Mesenteric fat pad (tissue), 1 donor: ENCODE measurements at places on chromosomes 16 and 17. TPM values are rescaled to one million over a fixed set of nuclear protein-coding genes. Genes with fewer than 3 reads are reported as not detected.

DNA sequence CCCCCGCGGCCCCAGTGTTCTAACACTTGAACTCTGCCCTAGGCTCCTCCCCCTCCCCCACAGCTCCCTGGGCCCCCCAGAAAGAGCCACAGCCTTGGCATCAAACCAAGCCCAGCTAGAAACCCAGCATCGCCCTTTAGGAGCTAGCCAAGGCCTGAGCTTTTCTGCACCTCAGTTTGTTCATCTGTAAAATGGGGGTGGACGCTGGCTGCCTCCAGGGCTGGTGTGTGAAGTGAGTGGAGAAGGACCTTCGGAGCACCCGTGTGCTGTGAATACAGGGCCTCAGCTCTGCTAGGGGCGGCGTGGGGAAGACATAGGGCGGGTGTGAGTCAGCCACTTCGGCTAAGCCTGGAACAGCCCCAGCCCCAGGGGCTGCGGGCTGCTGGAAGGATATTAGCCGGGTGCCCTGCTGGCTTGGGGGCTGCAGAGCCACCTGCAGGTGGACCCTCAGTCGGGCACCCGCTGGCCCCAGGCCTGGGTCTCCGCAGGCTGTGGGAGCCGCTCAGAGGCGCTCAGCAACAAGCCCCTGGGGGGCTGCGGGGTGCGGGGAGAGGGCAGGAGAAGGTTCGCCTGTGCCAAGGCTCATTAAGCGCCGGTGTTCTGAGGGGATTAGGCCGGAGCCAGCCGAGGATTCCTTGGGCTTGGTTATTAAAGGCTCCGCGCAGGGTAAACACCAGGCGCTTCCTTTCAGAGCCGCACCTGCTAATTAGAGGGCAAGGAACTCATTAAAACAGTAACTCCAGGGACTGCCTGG lies 217.0 kb upstream of the CIBAR2 start:
- DNase-seq = no peak

DNA sequence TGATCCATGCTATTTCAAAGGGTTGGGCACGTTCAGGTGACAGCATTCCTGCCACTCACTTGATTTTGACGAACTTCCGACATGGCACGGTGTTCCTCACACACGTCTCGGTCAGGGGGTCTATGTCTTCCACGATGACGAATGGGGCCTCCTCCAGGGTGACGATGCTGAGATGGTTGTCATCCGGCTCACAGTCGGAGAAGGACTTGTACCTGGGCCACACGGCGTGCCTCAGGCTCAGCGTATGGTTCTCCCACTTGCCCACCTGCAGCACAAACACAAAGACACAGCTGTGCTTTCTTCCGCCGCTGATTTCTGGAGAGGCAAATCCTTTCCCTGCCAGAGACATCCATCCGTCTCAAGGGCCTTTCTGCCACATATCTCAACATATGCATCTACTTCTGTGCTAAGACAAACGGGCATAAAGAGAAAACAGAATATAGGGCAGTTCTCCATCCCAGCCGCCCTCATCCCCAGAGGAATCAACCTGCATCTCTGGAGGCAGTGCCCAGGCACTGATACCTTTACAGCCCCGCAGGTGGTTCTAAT lies 332.5 kb downstream of the GRIN2A start:
- no peak for DNase-seq

- no peak for DNase-seq
Observed at GRCh38 chr17:56934280-56934679, 20.4 kb upstream of the TRIM25 start.

DNA sequence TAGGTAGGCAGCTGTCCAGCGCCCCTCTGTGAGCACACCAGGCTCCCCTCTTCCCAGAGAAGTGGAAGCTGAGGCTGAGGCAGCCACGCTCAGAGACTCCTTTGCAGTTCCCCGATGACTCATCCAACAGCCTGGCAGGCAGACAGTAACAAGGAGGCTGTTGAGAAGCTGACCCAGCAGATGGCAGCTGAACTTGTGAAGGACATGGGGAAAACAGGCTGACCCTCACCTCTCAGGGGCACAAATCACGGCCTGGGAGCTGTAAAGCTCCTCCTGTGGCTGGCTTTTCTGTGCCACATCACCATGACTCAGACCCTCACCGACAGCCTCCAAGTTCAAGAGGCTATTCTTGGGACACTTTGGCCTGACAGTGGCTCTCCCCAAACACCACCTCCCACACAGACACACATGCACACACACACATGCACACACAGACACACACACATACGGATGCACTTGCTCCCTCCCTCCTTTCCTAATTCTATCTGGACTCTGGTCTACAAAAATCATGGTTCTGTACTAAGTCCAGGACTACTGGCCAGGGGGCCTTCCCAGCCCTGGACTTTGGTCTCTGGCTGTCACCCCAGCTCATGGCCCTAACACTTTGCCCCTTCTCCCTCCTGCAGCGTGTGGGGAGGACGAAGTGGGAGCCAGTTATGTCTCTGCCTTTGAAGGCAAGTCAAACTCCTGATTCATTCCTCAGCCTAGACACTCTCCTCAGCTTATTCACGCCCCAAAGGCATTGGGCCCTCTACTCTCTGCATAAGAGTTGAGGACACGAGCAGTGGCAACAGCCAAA lies 23.2 kb downstream of the MAP3K14 start:
- peak; percentile 92 for DNase-seq

GRCh38 chr16:77409311-77409710 lies 25.5 kb downstream of the ADAMTS18 start:
- no peak for DNase-seq

- DNase-seq = no peak
Observed at GRCh38 chr16:64532691-64533090, 589.2 kb downstream of the CDH11 start.

DNA sequence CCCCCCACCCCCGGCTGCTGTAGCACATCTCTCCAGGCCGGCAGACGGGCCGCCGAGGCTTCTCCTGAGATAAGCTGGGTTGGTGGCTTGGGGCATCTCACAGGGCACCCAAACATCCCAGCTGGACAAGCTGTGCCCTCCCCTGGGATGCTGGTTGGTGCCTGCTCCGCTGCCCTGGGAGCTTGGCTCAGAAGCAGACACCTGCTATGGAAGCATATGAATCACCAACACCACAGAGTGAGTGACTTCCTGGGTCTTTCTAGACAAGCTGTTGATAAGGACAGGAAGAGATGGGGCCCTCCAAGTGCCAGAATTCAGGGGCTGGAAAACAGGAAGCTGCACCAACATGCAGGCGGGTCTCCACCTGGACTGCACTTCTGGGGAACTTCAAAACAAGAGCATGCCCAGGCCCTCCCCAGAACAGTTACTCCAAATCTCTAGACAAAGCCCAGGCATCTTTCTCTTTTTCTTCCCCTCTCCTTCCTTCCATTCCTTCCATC lies 13.7 kb downstream of the C16orf95 start:
- DNase-seq = no peak

DNA sequence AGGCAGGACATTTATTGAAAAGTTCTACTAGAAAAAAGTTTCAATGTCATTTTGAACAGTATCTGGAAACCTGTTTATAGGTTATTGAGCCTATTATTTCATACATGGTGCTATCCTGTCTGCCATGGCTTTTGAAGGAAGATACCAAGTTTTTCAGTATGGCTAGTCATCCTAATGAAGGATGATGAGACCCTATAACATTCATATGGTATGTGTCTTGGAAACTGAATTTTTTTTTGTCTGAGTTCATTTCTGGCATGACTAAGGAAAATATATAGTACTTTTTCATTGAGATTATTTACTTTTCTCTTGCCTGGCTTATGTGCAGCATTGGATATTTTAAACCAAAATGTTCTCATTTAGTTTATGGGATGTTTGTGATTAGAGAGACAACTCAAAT lies 30.2 kb downstream of the CLTC start:
- no peak for DNase-seq

DNA sequence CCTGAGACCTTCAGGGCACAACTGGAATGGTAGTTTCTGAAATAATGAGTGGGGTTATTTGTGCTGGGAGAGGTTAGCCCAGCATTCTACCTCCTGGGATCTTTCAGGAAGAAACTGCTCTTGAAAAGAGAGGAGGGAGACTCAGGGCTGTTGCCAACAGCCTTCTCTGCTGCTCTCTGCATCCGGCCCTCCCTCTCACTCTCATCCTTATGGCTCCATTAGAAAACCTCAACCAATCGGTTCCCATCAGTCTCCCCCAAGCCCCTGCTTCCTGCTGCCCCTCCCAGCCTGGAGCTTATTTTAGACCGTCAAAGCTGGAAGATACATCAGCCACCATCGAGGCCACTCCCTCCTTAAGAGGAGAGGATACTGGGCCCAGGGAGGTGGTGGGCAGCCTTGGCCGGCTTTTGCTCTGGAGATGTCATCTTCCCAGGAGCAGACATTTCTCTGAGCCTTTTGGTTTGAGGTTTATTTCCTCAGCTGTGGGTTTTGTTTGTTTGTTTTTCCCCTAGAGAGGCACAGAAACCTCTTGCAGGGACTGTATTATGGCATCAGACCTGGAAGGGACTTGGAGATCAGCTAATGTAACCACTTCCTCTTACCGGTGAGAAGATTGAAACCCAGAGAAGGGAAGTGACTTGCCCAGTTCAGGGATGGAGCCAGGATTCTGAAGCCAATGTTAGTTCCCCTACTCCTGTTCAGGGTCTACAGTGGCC lies 2.7 kb downstream of the MPRIP start:
- DNase-seq = peak; percentile 74

ATAD5 gene
- total RNA-seq = 1.0 TPM

STH gene
- not detected for total RNA-seq

FOXL1 gene
- total RNA-seq = 0.26 TPM

KRTAP4-6 gene
- not detected for total RNA-seq

AP1G1 gene
- 95.8 TPM for total RNA-seq

SP2 gene
- total RNA-seq = 12.7 TPM
